ENCODE measurements at places on chromosomes 3 and 15.

DNA sequence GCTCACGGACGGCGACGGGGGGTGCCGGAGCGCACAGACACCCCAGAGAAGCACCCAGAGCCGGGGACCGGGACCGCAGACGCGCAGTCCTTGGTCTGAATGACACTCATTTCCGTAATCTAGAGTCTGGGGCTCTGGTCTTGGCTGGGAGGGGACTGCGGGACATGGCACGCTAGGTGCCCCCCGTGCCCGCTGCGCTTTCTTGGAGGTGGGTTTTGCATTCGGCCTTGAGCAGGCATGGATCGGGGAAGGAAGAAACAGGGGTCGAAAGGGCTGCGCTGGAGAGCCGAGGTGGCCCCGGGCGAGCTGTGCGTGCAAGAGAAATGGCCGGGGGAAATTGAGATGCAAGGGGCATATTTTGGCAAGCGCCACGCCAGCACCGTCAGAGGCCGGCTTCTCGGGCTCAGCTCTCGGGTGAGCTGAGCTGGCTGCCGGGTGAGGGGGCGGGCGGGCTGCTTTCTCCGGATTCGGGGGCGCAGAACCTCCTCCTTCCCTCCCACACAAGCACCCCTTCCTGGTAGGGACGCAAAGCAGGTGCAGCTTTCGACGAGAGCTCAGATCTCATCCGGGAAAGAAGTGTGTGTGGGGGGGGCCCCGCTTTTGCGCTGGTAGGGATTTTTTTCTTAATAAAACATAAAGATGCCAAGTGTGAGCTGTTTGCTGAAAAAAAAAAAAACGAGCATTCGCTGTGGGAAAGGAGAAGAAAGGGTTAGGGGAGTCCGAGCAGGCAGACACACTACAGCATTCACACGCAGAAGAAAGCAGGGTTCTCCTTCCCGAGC lies 963 bp upstream of the NTRK3 start:
- peak; percentile 24 for DNase-seq

DNA sequence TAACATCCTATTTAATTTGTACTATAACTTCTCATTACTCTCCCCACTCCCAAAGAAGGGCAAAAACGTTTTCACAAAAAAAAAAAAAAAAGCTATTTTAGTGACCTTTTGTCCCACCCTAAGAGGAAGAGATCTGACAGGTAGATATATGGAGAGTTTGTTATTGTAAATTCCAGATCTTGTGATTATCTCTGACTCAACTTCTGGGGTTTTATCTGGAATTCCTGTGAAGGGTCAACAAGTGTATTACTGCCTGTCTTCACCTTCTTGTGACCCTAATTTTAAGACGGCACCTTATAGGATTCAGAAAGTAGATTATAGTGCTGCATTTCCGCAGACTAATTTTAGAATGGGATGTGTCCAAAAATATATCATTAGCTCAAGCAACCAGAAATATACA lies 205.9 kb upstream of the CDIN1 start:
- no peak for DNase-seq

- DNase-seq, result no peak
Measured at GRCh38 chr15:34942363-34942762, 27.2 kb downstream of the AQR start.

DNA sequence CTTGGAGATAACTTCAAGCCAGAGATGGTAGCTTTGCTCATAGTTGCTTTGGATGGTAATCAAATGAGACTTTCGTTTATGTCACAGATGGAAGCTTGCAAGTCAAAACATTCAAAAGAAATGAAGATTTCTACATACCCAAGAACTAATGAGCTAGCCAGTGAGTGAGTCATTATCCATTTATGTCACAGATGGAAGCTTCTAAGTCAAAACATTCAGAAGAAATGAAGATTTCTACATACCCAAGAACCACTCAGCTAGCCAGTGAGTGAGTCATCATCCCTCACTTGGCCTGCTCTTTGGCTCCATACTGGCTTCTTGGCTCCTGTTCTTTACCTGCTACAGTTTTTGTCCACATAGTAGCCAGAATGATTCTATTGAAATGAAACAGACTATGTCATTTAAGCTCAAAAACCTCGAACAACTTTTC lies 559.8 kb upstream of the CBLB start:
- no peak for DNase-seq

- DNase-seq, result no peak
Measured at GRCh38 chr3:182965861-182966366, 14.4 kb downstream of the DCUN1D1 start.

Data from NCI-H1694 treated with DMSO at 0.1 percent for 48 hours (cell line).